ENCODE measurements at places on chromosomes 1 and 21. TPM values are rescaled to one million over a fixed set of nuclear protein-coding genes. Genes with fewer than 3 reads are reported as not detected.

The EPHA2 gene
- not detected for total RNA-seq

DNA sequence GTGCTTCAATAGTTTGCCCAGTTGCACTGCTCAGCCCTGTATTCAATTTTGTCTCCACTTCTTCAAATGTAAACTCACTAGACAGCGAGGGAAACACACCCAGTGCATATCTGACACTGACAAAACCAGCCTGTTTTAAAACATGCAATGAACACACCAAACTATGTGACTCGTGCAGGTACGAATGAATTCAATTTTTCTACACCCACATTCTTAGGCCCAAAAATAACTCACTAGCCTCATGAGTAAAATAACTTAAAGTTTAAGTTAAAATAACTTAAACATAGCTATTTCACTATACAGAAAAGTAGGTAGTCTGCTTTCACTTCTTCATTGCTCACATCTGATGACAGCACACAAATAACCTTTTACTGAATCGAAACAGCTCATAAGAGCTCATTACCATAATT is 21.1 kb downstream of the TTC13 start:
- DNase-seq, result no peak

GRCh38 chr1:163131981-163132380 is 62.8 kb downstream of the RGS4 start:
- DNase-seq, result no peak

GRCh38 chr1:43304771-43305300 is 4.1 kb downstream of the TIE1 start:
- DNase-seq, result no peak

DNA sequence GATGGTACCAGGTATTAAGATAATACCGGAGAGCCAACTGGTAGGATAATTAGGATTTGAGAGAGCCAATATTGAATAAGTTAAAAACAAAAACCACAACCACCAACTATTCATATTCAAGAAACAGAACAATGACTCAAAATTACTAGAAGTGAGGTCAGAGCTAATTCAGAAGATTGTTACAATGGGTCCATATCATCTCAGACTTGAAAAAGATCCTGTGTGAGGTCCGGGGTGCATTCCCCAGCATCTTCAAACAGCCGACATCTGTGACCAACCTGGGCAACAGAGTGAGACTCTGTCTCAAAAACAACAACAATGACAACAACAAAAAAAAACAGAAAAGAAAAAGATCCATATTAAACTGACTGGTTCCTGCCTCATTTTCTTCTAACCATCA is 18.6 kb downstream of the AK2 start:
- no peak for DNase-seq

- peak; percentile 47 for DNase-seq
Observed at GRCh38 chr1:230091473-230092231, 24.6 kb downstream of the GALNT2 start.

The LCE6A gene
- not detected for total RNA-seq

DNA sequence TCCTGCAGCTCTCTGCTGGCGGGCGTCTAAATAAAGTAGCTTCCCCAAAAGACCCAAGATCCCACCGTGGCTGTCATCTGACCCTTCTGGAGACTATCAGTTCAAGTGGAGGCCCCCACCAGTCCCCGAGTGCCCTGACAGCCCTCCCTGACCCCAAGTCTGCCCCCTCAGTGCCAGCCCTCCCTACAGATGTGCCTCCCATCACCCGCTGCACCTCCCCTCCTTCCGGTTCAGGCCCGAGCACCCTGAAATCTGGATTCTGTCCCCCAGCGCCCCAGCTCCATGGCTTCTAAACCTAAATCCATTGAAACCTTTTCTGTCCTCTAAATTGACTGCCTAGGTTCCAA is 595 bp downstream of the IL10RB start:
- no peak for DNase-seq

- DNase-seq, result peak; percentile 45
Observed at GRCh38 chr21:43313221-43313938, 113.6 kb downstream of the SIK1 start.

The ADAM30 gene
- total RNA-seq, result not detected

The CRYAA gene
- total RNA-seq, result not detected

- DNase-seq, result no peak
Observed at GRCh38 chr1:115261496-115261895, 76.6 kb downstream of the NGF start.

The DNAH14 gene
- 1.4 TPM for total RNA-seq

The SYNC gene
- total RNA-seq, result not detected

- no peak for DNase-seq
Observed at GRCh38 chr1:205598841-205599668, 32.8 kb downstream of the ELK4 start.

The NBPF12 gene
- total RNA-seq, result 11.3 TPM

- DNase-seq, result no peak
Observed at GRCh38 chr21:28126521-28127174, 866.0 kb downstream of the LTN1 start.

DNA sequence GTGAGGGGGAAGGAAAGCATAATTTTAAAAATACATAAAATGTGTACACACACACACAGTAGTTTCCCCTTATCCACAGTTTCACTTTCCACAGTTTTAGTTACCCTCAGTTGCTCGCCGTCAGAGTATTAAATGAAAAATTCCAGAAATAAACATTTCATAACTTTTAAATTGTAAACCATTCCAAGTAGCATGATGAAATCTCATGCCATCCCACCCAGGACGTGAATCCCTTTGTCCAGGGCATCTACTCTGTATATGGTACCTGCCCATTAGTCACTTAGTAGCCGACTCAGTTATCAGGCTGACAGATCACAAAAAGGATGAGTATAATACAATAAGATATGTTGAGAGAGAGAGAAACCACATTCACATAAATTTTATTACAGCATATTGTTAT is 36.2 kb downstream of the EPS15 start:
- DNase-seq, result no peak

The ADAMTS5 gene
- not detected for total RNA-seq

GRCh38 chr1:41444785-41445184 is 39.7 kb downstream of the EDN2 start:
- no peak for DNase-seq
